ENCODE measurements at places on chromosomes 1 and 21. TPM values are rescaled to one million over a fixed set of nuclear protein-coding genes. Genes with fewer than 3 reads are reported as not detected.

Gene TRIM58
- total RNA-seq = 0.69 TPM

Gene HSPA6
- total RNA-seq = 0.07 TPM

Gene ADORA3
- total RNA-seq = 0.15 TPM

Gene PDPN
- total RNA-seq = not detected

GRCh38 chr1:200794506-200795065 is 55.9 kb downstream of the CAMSAP2 start:
- H3K27me3 ChIP-seq = no peaks in the 10 kb centered on the region
- H3K4me1 ChIP-seq = no peaks in the 10 kb centered on the region
- no peak overlapping the region for H3K27ac ChIP-seq
- no peaks in the 10 kb centered on the region for H3K36me3 ChIP-seq

- no peak overlapping the region for H3K27ac ChIP-seq
- no peaks in the 10 kb centered on the region for H3K4me1 ChIP-seq
- DNase-seq = no peak
- H3K27me3 ChIP-seq = no peaks in the 10 kb centered on the region
- H3K4me3 ChIP-seq = no peak overlapping the region
- H3K36me3 ChIP-seq = no peaks in the 10 kb centered on the region
Observed at GRCh38 chr21:40686526-40686925, 160.4 kb downstream of the DSCAM start.

GRCh38 chr1:111852261-111852721 is 96.6 kb downstream of the DDX20 start:
- H3K4me3 ChIP-seq = no peak overlapping the region
- peaks cover 13% of the 10 kb centered on the region for H3K27me3 ChIP-seq
- no peak for DNase-seq
- H3K27ac ChIP-seq = no peak overlapping the region

DNA sequence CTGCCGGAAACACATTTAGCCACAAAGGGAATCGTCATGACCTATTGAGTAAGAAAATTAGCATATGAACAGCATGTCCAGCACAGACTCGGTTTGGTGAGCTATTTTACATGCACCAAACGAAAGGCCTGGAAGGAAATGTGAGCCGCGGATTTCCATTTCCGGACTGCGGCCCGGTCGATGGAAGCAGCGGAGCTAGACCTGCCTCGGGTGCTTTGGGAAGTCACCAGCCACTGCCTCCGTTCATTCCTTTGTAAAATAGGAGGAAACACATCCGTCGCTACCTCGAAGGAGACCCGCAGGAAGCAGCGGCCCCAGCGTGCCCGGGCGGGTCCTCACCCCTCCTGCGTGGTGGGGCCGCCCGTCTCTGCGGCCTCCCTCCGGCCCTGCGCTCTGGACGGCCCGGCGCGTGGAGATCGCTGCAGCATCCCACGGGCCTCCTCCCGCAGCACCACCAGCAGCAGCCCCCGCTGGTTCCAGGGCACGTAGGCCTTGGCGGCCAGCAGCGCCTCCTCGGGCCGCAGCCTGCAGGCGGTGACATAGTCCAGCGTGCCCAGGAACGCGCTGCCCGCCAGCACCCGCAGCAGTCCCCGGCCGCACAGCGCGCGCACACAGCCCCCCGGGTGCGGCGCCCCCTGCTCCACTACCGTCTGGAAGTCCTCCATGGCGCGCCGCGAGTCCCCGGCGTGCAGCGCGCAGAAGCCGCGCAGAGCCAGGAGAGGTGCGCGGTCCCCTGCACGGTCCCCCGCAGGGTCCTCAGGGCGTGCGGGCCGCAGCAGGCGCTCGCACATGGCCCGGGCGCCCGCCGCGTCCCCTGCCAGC is 12.1 kb downstream of the TTC34 start:
- H3K4me3 ChIP-seq = no peak overlapping the region
- H3K27ac ChIP-seq = no peak overlapping the region
- H3K27me3 ChIP-seq = peaks cover 33% of the 10 kb centered on the region
- H3K36me3 ChIP-seq = no peaks in the 10 kb centered on the region
- DNase-seq = no peak
- H3K4me1 ChIP-seq = peaks cover 9% of the 10 kb centered on the region

DNA sequence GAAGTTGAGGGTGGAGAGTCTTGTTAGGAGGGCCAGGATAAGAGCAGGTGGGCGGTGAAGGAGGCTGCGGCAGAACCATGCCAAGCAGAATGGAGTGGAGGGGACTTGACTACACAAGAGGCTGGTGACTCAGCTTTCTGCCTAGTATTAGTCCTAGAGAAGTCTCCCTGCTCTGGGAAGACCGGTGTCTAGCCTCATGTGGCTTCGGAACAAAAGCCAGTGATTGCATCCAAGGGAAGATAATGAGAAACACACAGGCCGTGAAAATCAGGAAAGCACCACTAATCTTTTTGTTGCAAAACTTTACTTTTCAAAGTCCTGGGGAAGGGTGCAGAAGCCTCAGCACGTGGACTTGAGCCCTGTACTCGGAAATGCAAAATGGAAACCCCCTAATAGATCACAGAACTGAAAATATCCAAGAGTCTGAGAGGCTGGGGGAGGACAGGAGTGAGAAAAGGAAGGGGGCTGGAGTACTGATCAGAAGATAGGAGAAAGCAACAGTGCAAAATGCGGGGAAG is 31.4 kb downstream of the DDR2 start:
- H3K27me3 ChIP-seq = peaks cover 16% of the 10 kb centered on the region
- H3K4me1 ChIP-seq = no peaks in the 10 kb centered on the region
- DNase-seq = no peak
- no peak overlapping the region for H3K27ac ChIP-seq

DNA sequence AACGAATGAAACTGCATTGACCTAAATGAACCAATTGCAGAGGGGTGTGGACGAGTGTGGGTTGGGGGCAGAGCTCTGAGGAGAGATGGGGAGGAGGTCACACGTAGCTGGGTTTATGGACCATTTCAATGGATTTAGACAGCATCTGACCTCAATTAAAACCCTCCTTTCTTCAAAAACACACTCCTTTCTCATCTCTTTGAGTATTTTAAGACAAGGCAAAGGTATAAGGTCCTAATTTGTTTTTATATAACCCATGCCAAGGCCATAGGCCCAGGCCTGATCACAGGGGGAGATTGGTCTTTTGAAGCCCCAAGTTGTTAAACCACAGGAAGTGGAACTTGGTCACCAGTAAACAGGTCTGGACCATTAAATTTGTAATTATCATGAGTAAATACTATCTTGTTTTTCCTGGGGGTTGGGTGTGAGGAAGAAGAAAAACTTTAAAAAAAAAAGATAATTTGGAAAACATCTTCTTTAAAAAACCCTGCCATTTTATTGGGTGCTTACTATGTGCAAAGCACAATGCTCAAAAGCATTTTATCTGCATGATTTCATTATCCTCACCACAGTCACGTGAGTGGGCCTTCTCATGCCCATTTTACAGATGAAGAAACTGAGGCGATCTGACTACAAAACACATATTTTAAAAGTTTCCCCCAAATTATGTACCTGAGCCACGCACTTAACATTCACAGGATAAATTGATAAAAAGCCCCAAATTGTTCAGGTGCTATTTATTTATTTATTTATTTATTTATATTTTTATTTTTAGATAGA is 8.9 kb upstream of the INAVA start:
- peaks cover 43% of the 10 kb centered on the region for H3K4me1 ChIP-seq
- H3K27me3 ChIP-seq = peaks cover 43% of the 10 kb centered on the region
- no peaks in the 10 kb centered on the region for H3K36me3 ChIP-seq
- no peak overlapping the region for H3K27ac ChIP-seq
- H3K4me3 ChIP-seq = no peak overlapping the region
- no peak for DNase-seq

GRCh38 chr1:173266841-173267240 is 59.7 kb upstream of the TNFSF4 start:
- no peaks in the 10 kb centered on the region for H3K36me3 ChIP-seq
- H3K4me3 ChIP-seq = no peak overlapping the region
- H3K4me1 ChIP-seq = no peaks in the 10 kb centered on the region
- no peak for DNase-seq
- no peak overlapping the region for H3K27ac ChIP-seq

DNA sequence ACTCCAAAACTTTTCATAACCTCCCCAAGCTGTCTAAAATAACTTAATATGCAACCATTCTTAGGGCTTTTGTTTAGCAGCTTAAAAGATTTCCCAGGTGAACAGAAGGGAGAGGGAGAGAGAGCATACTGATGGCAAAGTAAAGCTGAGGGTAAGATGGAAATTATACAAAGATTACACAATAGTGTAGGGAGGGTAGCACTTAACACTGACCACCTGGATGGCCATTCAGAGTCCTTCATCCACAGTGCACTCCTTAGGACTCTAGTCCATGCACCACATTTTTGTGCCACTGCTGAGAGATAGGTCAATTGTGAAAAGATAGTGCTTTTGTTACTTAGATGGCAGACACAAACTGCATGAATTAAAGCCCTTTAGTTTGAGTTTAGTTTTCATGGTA is 574.6 kb downstream of the LMO4 start:
- peaks cover 5% of the 10 kb centered on the region for H3K4me1 ChIP-seq
- H3K36me3 ChIP-seq = no peaks in the 10 kb centered on the region
- no peak for DNase-seq
- peaks cover 9% of the 10 kb centered on the region for H3K27me3 ChIP-seq
- no peak overlapping the region for H3K4me3 ChIP-seq
